ENCODE measurements at places on chromosomes 4 and X.

DNA sequence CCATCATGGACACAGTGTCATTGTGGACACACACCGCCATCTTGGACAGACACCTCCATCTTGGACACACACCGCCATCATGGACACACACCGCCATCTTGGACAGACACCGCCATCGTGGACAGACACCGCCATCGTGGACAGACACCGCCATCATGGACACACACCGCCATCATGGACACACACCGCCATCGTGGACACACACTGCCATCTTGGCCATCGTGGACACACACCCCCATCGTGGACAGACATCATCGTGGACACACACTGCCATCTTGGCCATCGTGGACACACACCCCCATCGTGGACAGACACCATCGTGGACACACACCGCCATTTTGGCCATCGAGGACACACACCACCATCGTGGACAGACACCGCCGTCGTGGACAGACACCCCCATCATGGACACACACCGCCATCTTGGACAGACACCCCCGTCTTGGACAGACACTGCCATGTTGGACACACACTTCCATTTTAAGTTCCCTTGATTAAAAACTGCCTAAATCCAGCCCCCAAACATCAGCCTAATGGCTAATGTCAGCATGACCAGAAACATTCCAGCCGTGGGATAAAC is 9.1 kb downstream of the ASMTL start:
- DNase-seq: no peak

DNA sequence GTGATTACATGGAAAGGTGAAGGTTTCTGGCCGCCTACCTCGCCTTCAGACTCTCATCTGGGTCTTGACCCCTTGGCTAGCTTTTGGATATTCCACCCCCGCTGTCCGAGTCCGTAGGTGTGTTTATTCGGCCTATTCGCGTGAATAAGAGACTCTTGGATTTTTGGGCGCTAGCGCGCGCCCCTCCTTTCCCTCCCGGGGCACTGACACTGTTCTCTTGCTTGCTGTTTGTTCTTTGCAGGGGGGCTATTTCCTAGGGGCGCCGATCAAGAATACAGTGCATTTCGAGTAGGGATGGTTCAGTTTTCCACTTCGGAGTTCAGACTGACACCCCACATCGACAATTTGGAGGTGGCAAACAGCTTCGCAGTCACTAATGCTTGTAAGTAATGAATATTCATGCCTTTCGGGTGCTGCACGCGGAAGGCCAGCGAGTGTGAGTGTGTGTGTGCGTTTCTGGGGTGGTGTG is 932 bp downstream of the GRIA2 start:
- no peak for DNase-seq

DNA sequence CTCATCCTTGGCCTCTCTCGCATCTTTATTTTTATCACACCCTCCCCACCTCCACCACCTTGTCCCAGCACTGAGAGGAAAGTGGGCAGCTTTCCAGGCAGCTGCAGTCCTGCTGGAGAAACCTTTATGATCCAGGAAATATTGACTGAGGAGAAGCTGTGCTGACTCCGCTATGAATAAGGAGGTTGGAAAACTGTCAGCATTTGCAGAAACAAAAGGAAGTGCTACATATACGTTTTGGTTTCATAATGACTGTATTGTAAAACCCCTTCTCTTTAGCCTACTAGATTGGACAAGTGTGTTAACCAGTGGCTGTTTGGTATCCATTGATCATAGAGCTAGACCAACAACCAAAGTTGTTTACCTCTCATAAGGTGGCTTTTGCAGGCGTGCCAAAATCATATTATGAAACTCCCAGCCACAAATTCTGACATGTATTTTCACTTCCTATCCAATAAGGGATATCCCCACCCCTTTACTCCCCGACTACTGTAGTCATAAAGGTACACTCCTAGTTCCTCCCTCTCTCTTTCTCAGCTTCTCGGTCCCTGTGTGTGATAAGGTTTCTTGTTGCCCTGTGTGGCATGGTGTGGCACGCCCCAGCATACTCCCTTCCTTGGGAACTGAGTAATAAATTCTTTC is 88.4 kb downstream of the GPR143 start:
- DNase-seq: no peak

DNA sequence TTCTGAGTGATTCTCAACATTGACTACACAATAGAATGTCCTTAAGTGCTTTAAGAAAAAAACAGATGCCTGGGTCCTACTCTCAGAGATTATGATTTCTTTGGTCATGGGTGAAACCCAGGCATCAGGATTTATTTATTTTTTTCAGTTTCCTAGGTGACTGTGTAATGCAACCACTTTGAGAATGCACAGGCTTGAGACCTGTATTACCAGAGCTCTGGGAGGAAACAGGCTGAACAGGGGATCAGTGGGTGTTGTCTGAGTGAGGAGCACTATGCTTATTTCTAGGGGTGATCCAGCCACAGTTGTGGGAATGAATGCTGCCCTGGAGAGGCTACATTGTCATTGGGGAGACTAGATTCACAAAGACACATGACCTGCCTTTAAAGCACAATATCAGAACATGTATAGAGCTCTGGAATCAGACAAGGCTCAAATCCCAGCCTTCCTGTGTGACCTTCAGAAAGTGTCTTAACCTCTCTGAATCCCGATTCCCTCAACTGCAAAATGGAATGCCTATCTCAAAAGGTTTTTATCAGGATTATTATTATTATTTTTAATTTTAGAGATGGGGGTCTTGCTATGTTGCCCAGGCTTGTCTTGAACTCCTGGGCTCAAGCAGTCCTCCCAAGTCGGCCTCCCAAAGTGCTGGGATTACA is 61.6 kb upstream of the PRPS1 start:
- no peak for DNase-seq

DNA sequence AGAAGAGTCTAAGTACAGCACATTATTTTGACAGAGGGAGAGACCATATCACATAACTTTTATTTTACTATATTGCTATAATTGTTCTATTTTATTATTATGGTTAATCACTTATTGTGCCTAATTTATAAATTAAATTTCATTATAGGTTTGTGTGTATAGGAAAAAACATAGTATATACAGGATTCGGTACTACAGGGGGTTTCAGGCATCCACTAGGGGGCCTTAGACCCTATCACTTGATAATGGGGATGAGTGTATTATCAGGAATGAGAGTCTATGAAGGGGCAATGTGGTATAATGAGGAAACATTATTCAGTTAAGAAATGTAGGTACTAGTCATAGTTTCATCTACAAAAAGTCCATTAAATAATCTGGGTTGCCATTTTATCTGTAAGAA is 833.1 kb downstream of the C4orf33 start:
- no peak for DNase-seq

- DNase-seq: no peak
Measured at GRCh38 chr4:141534985-141535384, 101.4 kb upstream of the IL15 start.

DNA sequence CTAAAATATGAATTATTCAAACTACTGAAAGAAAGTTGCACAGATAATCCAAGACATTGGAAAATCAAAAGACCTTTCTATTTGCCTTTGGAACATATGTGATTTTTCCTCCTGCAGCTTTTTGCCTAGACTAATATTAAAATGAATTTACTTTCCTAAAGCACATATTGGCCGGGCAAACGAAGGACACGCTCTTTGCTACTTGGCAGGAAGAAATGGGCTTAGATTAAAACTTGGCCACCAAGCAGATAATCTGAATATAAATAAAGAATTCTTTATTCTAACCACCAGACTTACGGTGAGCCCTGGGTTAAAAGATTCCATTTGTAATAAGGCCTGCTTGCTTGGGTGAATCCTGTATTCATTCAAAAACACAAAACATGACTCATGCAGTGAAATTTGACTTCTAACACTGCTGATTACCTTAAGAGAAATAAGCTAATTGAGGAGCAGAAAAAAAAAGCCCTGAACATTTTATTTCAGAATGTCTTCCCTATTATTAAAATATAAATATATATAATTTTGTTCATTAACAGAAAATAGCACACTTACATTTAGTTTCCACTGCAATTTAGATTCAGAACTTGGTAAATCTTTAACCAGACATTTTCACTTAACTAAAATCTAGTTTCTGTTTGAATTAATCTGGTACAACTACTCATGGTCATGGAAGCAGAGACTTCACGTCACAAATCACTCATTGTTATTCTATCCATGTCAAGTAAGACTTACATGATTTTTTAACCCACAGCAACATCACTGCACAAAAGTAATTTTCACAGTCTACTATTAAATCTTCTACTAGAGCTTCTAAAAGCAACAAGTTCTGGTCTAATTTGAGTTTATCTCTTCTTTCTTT is 116.1 kb upstream of the PLAC1 start:
- no peak for DNase-seq

DNA sequence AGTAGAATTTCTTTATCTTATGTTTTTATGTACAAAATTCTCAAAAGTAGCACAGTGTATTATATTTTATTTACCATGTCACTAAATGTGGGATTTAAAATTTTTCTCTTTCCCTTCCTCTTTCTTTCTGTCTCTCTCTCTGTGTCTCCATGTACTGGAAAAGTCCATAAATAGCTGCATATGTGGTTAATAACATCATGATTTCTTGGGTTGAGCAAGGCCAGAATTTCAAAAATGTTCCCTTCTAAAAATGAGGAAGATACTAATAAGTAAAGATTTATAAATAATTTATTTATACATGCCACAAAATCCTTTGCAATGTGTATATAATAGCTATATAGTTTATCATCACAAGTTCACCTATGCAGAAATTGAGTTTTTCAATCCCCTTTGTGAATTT is 29.1 kb upstream of the DKK2 start:
- DNase-seq: no peak

DNA sequence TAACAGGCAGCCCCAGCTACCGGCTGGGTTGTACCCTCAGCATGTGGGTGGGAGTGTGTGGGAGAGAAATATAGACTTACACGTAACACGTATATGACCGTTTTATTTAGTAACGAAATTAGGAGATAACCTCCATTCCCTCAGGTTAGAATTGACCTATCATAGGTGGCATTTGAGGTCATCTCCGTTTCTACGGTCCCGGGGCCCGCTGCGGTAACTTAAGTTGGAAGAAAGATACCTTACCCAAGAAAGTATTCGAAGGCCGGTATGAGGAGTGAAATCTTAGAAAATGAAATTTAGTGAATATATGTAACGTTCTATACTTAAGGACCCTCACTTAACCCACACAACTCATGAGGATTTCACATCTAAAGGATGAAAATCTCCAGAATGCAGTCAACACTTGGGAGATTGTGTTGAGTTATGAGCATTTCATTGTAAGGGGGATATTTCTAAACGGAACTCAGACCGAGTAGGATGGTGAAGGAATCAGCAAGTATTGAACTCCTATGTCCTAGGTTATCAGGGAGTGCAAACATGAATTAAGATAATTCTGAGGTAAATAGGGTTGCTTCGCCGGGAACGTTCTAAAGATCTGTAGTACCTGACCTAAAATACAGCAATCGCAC is 891 bp downstream of the CISD2 start:
- DNase-seq: no peak

DNA sequence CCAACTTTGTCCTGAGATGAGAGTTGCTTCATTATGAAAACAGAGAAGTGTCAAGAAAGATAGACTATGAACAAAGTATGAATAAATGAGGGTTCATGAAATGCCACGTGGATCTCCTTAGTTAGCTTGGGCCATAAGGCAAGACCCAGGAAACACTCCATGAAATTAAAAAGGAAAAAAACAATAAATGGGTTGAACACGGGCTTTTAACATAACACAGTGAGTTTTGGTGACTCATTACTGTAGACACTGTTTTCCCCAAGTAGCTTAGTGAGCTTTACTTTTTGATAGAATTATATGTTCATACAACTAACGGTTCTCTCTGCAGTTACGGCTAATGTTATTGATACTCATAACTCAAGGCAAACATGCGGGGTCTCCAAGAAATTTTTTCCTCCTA is 265.0 kb downstream of the DHX15 start:
- DNase-seq: no peak

DNA sequence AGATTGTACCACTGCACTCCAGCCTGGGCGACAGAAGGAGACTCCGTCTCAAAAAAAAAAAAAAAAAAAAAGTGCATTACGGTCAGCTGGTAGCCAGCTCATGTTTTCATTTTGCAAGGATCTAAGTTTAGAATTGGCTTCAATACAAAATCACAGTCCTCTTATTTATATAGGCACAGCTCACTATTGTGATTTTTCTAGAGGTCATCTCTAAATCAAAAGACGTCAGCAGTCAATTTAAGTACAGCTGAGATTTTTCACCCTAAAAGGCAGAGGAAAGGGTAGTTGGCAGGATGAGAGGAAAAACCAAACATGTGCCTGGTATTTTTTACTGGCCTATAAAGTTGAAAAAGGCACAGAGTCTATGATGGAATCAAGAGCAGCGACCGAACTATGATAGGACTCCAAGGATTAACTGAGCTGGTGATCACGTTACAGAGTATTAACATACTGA is 30.8 kb downstream of the ASB5 start:
- DNase-seq: no peak

- DNase-seq: no peak
Measured at GRCh38 chr4:105196523-105197145, 50.0 kb downstream of the TET2 start.

- DNase-seq: no peak
Measured at GRCh38 chr4:78226279-78226678, 169.2 kb downstream of the FRAS1 start.
